H54 (cell line): ENCODE measurements at places on chromosomes 11 and 22.

GRCh38 chr11:12802418-12803085, 128.3 kb downstream of the TEAD1 start:
- DNase-seq: no peak

DNA sequence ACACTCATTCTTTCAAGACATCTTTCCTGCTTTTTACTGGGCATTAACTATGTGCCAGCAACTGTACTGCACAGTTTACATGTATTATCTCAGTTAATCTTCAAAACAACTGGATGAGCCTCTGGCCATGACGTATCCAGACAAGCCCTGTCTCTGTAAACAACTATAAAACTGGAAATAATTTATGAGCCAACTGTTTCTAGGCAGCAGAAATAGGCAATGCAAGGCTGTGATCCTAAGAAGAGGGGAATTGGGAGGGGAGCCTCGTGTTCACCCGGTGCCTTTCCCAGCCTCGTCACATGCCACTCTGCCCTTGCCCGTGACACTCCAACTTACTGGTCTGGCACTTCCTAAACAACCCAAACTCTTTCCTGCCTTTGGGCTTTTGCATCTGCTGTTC, 82.8 kb downstream of the FBXO7 start:
- DNase-seq: no peak

DNA sequence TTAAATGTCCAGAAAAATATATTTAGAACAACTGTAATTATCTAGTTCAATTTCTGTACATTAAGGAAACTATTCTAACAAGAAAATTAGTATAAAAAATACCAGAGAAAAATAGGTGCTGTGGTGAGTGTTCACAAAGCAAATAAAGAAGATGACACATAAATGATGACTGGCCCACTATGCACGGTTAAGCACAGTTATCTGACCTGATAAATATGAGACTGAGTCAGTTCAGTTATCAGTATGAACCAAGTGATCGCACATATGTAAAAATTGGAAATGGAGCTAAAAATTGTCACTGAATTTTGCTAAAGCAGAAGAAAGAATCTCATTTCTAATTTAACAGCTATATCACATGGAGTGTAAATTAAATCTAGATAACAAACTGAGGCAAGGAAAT, 18.8 kb upstream of the MAML2 start:
- no peak for DNase-seq

- DNase-seq: no peak
These were observed 16.8 kb upstream of the MRTFA start for GRCh38 chr22:40653361-40653760.

- DNase-seq: no peak
These were observed 159.3 kb downstream of the MIAT start for GRCh38 chr22:26816726-26817125.

DNA sequence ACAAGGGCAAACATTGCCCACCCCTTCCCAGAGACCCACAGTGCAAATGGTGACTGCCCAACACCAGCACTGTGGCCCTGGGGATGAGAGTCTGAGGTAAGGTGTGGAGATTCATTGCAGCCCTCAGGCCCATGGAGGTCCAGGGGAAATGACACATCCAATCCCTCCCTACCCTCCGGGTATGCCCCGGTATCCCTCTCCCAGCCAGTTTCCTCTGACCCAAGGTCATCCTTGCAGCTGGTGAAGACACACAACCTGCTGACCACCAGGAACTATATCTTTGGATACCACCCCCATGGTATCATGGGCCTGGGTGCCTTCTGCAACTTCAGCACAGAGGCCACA, 18.9 kb upstream of the UVRAG start:
- no peak for DNase-seq

DNA sequence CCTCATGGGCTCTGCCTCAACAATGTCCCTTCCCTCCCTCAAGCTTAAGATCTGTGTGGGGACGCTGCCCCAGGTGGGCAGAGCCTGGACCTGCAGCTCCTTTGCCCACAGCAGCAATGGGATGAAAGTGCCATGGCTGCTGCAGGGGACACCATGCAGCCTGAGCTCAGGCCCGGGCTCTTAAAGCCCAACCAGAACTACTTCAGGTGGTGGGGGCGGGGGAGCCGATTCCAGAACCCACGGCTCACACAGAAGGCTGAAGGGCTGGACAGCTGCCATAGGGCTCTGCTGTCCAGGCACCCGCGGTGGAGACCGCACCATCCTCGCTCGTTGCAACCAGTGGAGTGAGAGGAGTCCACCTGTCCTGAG, 12.5 kb downstream of the CHID1 start:
- DNase-seq: peak; percentile 63

DNA sequence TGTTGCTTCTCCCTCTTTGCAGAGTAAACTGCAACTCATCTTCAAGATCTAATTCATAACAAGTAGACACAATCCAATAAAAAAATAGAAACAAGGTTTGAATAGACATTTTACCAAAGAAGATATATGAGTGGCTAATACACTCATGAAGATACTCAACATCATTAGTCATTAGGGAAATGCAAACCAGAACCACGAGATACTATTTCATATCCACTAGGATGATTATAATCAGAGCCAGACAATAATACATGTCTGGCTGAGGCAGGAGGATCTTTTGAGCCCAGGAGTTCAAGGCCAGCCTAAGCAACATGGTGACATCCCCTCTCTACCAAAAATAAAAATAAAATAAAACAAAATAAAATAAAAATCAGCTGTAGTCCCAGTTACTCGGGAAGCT, 85.0 kb downstream of the ATG16L2 start:
- no peak for DNase-seq

DNA sequence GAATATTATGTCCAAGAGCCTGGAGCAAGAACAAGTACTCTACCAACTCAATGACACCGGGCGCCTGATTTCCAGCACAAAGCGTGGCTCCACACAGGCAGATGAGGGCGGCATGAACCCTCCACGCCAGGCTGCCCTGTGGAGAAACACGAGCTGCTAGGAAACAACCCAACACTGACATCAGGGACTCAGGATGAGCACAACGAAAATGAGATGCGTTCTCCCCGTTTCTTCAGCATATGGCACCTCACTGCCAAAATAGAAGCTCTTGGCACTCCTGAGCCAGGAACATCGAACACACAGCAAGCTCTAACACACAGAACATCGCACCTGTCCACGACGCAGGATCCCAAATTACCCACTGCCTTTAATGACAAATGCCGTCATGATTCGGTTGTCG, 68.3 kb downstream of the NCAPD3 start:
- no peak for DNase-seq

GRCh38 chr11:111977146-111978027, 40.2 kb downstream of the DIXDC1 start:
- DNase-seq: peak; percentile 31

- no peak for DNase-seq
These were observed 402.8 kb downstream of the NXPE2 start for GRCh38 chr11:115080923-115081680.

- no peak for DNase-seq
These were observed 98.6 kb downstream of the KIF18A start for GRCh38 chr11:28009388-28009787.

DNA sequence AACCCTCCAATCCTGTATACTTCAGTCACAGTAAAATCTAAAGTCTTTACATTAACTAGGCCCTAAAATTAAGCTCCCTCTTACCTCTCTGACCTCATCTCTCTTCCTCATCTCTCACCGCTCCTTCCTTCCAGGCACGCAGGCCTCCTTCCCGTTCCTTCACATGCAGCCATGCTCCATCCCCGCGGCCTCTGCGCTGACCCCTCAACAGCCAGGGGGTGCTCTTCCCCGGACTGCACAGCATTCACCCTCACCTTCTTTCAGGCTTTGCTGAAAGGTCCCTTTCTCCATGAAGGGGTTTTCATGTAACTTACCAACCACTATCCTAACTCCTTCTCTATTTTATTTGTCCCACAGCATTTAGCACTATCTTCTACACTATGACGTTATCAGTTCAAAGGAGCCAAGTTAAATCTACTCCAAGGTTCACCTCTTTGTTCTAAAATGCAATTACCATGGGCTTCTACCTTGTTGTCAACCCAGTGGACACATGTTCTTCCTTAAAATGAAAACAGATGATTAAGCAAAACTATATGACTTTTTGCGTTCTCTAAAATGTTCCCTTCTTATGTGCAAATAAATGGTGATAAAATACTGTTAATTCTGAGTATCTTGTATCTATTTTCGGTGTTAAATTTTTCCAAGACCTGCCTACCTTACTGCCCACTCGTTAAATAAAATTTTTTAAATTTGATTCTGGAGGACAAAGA, 57.8 kb upstream of the APOA1 start:
- no peak for DNase-seq

DNA sequence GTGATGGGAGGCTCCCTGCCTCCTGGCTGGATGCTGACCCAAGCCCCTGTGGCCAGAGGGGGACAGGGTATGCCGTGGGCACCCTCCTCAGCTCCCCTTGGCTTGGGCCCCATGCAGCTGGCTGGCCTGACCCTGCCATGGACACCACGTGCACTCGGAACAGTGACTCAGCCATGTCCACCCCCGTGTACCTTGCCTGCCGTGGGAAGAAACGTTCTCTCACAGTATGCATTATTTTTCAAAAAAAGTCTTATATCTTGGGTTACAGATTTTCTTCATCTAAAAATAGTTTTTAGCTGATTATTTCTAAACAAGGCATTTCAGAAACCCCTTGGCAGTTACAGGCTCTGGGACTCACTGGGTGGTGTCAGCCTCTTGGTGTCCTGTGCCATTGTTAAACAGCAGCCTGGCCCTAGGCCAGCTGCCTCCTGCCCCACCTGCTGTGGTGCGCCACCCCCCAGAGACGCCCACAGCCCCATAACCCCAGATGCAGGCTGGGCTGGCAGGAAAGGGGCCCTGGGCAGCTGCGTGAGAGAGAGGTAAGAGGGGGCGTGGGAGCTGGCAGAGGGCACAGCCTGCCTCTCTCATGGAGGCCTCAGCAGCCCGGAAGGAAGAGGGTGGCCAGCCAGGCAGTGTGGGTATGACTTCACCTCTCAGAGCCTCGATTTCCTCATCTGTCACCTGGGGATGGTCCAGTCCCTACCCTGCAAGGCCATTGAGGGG, 99.8 kb downstream of the MORC2 start:
- DNase-seq: no peak

DNA sequence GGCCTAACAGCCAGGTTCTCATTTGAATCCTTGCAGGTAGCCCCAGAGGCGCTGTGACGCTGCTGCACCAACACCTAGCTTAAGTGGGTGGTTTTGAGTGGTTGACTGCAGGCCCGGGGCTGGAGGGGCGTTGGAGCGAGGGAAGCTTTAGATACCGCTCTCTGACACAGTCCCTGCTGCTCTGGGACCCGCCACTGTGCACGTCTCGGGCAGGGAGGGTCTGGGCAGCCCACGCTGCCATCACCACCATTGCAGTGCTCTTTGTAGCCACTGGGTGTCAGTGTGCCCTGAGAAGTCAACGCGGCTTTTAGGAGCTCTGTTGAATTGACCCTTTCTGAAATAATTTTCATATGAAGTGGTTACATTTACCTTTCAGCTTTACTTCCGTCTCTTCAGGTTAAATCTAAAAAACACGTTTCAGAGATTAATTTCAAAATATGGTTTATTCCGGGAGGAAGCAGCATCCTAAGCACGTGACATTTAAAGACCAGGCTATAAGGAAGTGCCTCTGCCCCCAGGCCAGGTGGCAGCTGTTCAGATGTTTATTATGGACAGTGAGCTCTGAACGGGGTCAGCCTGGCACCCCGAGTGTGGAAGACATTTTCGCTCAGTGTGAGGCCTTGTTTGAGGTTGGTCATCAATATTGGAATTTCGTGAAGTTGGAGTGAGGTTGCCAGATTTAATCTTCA, 30.9 kb upstream of the PARVB start:
- peak; percentile 17 for DNase-seq

GRCh38 chr11:27076121-27076589, 35.5 kb downstream of the BBOX1 start:
- DNase-seq: no peak

DNA sequence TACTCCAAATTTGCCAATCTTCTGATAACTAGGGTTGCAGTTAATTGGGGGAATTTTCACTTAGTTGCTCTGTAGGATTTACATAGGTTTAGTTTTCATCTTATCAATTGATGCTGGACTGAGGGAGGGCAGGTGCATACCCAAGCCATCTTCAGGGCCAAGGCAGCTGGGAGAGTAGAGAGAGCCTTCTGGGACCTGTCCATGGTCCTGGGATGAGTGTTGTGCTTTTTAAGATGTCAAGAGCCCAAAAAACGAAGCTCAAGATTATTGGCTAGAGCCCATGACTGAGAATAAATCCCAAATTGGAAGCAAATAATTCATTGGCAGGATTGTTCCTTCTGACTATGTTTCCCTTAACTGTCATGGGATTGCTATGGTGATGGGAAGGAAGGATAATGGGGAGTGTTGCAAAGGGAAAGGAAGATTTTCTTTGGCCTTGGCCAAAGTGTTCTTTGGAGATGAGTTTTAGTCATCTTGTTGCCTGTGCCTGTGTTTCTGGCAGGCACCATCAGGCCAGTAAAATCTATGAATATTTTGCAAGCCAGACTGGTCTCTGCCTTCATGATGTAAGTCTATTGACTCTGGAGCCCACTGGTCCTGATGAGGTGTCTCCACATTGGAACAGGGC, 4.5 kb downstream of the SLC22A6 start:
- DNase-seq: no peak

DNA sequence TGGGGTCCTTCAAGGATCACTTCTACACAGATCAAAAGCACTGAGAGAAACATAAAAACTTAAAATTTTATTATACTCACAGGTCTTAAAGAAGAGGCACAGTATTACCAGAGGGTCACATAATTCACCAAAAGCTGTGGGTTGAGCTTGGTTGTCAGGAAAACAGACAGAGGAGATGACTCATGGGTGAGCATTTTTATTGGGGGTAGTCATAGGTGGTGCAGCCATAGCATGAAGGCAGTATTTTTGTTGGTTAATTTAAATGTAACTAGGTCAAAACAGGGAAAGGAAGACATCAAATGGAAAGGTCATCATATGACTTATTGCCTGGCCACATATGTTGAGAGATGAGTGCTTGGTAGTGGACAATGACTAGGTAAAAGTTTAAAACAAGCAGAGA, 24.2 kb downstream of the OR5B17 start:
- peak; percentile 5 for DNase-seq

- no peak for DNase-seq
These were observed 71.2 kb downstream of the LRRC32 start for GRCh38 chr11:76599041-76600013.

- DNase-seq: no peak
These were observed 55.3 kb downstream of the SHANK2 start for GRCh38 chr11:71197096-71197495.

GRCh38 chr11:73291781-73292524, 16.1 kb upstream of the ARHGEF17 start:
- DNase-seq: no peak

DNA sequence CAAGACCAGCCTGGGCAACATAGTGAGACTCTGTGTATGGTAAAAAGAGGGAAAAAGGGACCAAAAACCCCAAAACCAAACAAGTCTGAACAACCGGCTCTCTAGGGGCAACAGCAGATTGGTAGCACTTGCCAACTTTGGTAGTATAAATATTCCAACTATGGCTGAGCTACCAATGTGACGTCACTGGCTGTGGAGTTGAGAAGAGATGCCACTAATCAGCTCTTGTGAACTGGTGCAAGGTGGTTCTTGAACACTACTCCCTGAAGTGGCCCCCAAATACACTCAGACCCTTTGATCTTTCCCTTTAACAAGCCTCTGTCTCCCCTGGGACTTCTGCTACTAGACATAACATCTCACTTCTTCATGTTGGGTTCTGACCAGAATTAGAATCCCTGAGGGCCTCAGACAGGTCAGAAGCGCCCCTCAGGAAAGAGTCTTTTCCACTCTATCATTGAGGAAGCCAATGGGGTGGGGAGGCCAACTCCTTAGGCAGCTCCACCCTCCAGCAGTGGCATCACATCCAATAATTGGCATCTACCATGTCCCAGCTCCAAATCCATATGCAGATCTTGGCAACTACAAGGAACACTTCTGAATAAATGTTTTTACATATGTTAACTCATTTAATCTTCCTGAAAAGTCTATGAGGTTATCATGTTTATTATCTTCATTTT, 49.2 kb downstream of the RPL27A start:
- no peak for DNase-seq
